ENCODE measurements at places on chromosomes 7 and 10.
A peak's percentile ranks its signal among the peaks of the same experiment; 100 is the strongest.

DNA sequence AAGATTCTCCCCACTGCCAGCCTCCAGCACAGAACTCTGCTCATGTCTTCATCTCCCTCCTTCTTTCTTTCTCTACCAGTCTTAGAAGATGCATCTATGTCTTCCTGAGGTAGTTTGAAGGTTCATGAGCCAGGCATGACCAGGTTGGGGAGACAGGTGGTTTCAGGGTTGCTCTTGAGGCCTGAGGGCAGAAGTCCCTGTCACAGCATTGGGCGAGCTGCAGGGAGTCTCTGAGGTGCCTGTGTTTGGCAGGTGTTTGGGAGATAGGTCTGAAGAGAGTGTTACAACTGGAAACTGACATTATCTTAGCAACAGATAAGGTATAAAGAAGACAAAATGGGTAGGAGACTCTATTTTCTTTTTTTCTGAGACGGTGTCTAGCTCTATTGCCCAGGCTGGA, 18.7 kb downstream of the PRSS2 start:
- no peak for DNase-seq

GRCh38 chr7:136741941-136742340, 126.5 kb upstream of the CHRM2 start:
- DNase-seq: no peak

DNA sequence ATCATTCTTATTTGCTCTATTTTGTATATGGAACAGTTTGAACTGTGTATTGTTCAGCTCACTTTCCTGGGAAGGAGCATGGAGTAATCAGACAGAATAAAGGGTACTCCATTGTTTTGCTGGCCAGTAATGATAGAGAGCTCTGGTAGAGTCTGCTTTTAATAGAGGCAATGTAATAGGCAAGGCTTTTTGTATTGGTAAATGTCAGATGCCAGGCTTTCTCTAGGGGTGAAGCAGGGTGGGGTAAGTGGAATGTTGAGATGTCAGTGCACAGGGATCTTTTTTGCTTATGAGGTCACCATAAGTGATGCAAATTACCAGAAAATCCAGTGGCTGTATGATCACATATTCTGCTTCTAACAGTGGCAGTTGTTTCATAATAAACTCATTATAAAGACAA, 1088.3 kb upstream of the SORCS1 start:
- DNase-seq: no peak

DNA sequence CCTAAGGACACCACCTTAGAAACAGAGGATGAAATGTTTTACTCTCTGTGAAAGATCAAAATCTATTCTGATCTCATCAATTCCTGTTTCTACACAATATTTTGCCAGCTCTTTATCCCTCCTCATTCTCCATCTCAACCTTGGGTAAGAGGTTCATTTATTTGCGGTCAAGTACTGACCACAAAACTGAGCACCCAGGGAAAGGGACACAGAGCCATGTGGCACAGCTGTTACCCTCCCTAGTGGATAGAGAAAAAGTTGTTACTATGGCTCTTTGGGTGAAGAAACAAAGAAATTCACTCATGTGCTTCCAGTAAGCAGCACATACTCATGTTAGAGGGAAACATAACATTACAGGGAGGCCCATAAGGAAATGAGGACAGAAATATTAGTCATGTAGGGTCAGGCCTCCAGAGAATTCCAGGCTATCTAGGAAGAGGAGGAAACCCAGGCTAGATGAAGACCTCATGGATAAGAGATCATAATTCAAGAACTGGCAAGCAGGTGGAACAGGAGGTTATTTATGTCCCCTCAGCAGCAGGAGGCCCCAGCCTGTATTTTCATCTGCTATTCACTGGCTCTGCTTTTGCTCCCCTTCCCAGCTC, 114.5 kb downstream of the ATE1 start:
- no peak for DNase-seq

GRCh38 chr7:17408245-17408903, 109.9 kb downstream of the AHR start:
- DNase-seq: peak; percentile 28

GRCh38 chr10:8255301-8255700, 200.8 kb downstream of the GATA3 start:
- no peak for DNase-seq

DNA sequence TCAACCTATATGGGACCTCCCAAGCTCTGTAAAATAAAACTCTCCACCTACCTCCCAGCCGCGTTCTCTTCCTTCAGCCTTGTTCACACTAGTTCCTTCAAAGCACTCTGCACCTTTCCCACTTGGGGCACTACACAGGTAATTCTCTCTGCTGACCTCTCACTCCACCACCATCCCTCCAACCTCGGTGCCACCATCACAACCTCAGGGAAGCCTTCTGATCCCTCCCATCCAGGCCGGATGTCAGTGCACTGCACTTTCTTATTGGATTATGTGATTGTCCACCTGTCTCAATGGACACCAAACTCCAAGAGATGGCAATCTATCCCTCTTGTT, 7.0 kb downstream of the LARP4B start:
- no peak for DNase-seq

- DNase-seq: no peak
Observed at GRCh38 chr7:147472556-147472955, 1118.0 kb upstream of the C7orf33 start.

DNA sequence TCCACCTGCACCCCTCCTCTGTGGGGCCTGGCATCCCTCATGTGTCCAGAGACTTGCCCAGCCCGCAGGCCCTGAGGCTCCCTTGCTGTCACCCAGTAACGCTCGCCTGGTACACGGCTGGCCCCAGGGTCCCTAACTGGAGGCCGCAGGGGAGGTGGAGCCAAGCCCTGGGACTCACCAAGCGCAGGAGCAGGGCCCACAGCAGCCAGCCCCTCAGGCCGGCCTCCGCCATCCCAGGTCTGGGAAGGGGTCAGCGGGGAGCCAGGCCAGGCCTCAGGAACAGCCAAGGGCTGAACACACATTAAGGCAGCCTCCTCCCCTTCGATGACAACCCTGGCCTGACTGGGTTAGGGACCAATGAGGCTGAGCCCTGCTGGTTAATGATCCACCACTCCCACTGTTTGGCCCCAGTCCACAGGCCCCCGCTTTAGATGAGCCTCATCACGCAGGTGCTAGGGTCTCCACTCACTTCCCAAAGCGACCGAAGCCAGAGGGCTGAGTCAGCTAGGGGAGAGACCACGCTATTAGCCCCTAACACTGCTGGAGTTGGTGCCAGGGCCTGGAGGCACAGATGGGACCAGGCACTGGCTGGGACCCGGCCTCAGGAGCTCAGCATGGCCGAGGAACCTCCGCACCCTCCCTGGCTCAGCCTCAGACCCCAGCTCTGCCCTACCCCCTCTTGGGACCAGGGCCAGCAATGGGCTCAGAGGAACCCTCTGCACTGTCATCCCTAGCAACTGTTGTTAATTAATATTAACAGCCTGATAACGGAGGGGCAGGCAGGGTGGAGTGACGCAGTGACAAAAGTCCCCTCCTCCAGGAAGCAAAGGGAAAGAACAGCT, at the start of gene NPC1L1:
TSS of gene NPC1L1 (minus strand) at position 303 of the 842 bp plus-strand sequence. CDS start at position 232, 71 bp downstream.
- DNase-seq: no peak

- DNase-seq: no peak
Observed at GRCh38 chr7:46772776-46773175, 809.1 kb downstream of the TNS3 start.

DNA sequence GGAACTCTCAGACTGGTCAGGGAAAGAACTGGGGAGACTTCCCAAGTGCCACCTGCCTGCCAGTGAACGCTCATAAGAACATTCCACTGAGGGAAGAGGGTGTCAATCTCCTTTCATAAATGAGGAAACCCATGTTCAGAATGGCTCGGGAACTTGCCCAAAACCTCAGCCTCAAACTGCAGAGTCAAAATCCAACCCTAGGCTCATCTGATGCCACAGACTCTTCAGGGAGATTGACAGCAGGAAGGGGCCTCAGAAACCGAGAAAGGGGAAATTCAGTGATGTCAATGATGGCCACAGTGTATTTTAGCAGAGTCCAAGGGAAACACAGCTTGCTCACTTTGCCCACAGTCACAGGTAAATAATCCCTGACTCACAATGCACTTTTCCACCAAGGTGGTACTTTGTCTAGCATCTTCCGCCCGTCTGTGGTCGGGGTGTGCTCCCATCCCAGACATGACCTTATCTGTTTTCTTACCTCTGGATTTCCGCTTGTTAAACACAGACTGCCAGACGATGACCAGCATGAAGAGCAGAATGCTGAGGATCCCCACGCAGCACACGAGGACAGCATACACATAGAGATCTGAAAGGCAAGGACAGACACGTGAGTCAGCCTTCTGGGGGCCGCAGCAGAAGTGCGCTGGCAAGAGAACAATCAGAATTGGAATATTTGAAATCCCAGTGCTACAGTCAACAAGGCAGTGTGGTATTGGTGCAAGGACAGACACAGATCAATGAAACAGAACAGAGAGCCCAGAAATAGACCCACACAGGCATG, 38.4 kb downstream of the VSTM4 start:
- DNase-seq: no peak

DNA sequence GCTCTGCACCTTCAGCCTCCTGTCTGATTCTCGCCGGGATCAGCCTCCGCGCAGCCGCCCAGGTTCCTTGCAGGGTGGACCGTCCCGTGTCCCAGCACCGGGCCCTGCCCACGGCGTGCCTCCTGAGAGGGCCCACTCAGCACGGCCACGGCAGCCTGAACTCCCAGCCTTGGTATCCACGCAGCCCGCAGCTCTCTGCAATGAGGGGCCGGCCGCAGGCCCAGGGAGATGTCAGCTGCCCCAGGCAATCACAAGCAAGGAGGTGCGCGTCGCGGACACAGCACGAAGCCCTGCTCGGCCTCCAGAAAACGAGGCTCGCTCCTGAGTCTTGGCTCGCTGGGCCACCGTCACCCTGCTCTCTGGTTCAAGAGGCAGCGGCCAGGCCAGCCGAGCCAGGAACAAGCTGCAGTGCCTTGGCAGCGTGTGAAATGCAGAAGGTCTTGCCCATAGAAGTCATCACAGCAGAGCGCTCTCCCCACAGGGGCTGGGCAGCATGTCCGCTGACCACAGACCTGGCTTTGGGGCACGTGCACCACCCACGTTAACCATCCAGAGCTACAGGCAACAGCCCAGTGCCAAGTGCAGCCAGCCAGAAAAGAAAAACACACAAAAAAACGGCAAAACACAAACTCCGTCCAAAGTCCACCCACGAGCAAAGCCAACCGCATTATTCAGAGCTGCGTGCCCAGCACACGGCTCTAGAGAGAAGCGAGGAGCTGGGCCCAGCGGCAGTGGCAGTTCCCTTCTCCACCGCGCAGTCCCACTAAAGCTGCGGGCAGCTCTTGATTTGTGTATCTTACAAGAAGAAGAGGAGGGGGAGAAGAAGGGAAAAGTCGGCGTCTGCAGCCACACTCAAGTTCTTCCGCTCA, 13.9 kb downstream of the GPER1 start:
- no peak for DNase-seq

DNA sequence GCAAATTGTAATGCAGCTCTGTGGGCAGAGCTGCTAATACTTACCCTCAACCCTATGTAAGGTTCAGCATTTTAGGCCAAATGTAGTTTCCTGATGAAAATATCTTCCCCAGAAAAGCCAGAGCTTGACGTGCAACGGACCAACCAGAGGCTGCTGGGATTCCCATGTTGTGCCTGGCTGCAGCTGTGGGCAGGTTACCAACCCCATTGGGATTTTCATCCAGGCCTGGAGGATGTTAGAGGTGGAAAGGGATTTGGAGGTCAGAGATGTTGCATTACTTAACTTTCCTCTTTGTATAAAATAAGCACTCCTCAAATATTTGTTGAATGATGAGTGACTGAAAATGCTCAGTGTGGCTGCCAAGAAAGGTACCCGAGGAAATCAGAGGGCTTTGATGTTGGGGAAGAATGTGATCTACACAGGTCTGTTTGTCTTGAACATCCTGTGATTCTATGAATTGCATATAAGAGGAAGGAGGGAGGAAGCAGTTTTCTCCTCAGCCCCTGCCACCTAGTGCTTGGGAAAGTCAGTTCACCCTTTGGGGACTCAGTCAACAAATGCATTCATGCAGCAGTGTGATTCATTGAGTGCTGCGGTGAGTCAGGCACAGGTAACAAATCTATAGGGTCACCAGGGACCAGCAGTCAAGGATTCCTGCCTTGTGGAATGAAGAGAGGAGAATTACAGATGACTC, 487.2 kb downstream of the RPS24 start:
- no peak for DNase-seq

DNA sequence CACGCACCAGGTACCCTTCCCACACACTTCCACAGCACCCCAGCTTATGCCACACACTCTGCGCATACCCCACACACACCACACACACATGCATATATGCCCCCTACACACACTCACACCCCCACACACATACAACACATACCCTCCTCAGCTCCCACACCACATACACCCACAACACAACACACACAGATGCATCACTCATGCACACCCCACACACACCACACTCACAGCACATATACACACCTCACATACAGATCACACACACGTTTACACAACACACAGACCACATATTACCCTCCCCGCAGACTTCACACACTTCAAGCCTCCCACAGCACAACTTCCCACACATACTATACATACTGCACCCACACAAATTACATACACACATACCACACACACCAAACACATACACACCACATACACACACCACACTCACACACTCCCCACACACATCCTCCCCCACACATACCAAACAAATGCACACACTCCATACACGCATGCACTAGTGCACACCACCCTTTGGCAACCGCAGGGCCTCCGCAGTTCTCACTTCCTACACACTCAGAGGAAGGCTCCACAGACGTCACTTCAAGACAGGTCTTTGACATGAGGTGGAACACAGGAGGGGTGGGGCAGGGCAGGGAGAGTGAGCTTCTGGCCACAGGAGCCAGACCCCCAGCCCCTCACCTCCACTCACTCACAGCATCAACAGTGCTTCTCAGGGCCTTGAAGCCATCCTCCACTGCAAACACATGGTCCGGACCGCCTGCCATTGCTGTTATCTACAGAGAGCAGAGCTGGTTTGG, 18.5 kb upstream of the ANTXRL start:
- no peak for DNase-seq

DNA sequence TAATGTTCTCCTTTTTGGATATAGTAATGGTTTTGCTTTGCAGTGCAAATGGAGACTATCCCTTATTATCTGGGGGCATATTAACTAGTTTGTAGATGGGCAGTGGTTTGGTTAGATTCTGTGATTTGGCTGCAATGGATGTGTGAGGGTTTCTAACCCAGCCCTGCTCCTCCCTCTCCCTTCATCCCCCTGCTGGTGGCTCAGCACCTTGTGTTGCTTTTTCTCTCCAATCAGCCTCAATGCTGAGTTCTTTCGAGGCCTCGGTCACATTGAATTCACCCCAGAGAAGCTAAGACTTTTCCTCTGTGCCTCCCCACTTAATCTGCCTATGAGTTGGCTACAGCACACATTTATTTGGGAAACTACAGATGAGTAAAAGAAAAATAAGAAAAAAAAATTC, 120.0 kb downstream of the MALRD1 start:
- no peak for DNase-seq

Measured in AG04449 (cell line).